ENCODE measurements at places on chromosomes 7 and 10.

- no peak for DNase-seq
Observed at GRCh38 chr7:75575488-75576121, 83.5 kb downstream of the SPDYE5 start.

DNA sequence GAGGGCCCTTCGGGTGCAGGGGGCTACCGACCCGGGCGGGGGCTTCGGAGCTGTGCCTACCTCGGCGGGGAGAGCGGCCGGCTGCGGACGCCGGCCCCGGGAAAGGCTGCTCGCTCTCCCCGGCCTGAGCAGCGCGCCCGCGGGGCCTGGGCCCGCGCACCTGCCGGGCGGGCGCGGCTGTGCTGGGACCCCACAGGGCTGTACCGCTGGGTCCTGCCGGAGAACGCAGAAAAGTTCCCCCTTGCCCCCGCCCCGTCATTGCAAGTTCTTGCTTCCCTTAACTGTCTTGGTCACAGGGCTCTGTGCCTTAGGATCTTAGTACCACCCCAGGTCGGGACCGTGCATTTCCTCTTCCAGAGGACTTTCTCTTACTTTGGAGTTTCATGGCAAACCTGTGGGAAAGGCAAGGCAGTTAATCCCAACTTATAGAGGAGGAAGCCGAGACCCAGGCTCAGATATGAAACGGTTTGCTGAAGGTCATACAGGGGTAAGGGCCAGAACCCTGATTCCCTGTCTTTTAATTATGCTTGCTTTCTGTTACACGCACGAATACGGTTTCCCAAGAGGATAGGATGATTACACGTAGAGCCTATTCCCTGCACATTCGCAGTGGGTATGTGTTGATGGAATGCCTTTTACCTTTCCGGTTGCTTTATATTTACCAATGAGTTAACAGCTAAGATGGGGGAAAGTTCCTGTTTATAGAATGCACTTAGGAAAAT is 652 bp downstream of the PCGF5 start:
- DNase-seq: no peak

DNA sequence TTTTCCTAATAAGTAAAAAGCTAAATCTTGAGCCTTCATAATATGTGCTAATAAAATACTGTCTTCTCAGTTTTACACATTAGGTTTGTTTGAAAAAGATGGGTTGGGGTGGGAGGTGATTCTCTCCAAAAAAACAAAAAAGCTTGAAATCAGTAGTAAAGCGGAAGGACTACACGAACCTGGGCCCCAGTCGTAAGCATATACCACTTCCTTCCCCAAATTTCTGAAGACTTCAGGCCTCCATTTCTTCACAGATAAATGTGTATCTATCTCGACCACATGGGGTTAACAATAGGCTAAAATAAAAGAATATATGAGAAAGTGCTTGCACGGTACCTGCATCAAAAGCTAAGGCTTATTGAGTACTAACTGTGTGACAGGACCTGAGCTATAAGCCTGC is 51.6 kb upstream of the PAX2 start:
- DNase-seq: no peak

DNA sequence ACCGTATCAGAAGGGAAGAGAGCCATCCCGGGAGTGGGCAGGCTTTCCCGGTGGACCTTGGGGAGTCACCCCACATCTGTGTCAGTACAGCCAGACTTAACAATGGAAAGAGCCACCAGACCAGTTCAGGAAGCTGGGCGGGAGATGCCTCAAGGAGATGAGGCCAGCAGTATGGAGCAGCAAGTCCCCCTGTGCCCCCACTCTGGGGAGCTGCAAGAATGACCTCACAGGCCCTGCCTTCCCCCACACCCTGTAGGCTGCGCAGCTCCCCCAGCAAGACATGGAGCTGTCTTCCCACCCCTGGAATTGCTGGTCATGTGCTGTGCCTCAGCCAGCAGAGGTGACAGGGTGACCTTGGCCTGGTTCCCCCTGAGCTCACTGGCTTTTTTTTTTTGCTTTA is 76.8 kb upstream of the INSIG1 start:
- no peak for DNase-seq

DNA sequence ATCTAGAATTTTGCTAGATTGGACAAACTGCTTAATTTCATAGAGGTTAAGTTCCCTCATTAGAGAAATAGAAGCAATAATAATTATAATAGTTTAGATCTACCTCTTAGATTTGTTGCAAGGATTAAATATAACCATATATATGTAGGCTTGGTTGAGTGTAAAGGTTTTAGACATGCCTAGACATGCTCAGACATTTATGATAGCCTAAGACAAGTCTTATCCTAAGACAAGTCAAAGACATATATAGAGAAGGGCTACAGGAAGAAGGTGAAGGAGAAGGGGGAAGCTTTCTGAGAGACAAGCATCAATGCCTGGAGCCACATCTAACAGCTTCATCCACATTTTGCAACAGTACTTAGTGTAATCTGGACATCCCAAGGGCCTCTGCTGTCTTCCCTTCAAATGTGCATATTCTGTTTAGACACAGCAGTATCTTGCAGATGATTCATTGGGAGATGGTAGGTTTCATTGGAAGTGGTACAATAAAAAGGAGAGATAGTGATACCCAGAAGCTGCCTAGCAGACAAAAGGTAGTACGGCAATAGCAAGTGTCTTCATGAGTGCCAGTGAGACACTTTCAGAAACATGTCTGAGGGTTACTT is 146.5 kb downstream of the HGF start:
- DNase-seq: no peak

All from CD4-positive, alpha-beta T cell treated with Interferon gamma for 1 hour (primary cell).